Activated CD4-positive, CD25-positive, alpha-beta regulatory T cell treated with anti-CD3 and anti-CD28 coated beads, Interleukin-2, amount 50 U/mL, for 16 hours (primary cell): ENCODE measurements at places on chromosomes 7 and 10.

DNA sequence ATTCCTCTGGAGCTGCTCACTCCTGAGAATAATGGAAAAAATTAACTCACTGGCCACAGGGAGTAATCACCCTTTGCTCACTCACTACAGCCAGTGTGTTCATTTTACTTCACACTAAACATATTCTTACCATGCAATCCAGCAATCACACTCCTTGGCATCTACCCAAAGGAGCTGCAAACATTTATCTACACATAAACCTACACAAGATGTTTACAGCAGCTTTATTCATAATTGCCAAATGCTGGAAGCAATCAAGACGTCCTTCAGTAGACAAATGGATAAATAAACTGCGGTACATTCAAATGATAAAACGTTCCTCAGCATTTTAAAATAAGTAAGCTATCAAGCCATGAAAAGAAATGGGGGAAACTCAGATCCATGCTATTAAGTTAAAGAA lies 34.2 kb upstream of the POM121L12 start:
- no peak for DNase-seq

GRCh38 chr10:91743465-91743864 lies 54.8 kb upstream of the TNKS2 start:
- DNase-seq = no peak

- no peak for DNase-seq
Measured at GRCh38 chr10:86377797-86378146, 11.2 kb upstream of the GRID1 start.

- DNase-seq = no peak
Measured at GRCh38 chr10:126905776-126906703, 812 bp downstream of the DOCK1 start.

GRCh38 chr7:66725843-66726242 lies 14.7 kb upstream of the RABGEF1 start:
- no peak for DNase-seq

GRCh38 chr7:32378988-32379387 lies 111.2 kb downstream of the LSM5 start:
- no peak for DNase-seq

DNA sequence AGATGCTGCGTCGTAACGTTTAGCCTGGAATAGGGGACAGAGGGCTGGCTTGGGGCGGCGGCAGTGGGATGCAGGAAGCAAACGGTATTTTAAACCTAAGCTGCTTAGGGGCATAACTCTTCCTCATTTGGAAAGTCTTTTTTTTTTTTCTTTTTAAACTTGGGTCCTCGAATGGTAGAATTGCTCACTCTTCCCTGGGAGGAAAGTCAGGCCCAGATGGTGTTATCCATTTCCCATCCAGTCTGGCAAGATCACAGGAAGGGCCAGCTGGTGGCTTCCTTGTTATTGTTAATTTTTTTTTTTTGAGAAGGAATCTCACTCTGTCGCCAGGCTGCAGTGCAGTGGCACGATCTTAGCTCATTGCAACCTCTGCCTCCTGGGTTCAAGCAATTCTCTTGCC lies 56.6 kb downstream of the TMEM209 start:
- no peak for DNase-seq

GRCh38 chr10:110868981-110869380 lies 2.7 kb upstream of the PDCD4 start:
- no peak for DNase-seq

DNA sequence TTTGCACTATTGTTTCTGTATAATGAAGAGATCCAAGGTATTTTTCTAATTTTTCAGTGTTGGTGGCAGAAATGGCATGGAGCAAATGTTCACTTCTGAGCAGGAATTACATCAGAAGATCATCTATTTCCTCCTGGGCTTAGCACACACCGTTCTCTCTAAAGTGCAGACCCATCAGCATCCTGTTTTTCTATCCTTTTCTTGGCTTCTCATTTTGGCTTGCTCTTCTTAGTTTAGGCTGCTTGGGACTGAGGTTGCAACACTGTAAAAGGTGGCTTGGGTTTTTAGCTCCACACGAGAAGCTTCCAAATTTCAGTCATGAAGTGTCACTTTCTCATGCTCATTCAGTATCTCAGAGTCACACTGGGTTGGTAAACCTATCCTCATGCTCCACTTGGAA lies 79.9 kb upstream of the SMIM30 start:
- DNase-seq = no peak

- no peak for DNase-seq
Measured at GRCh38 chr7:134502463-134503371, 24.6 kb upstream of the AKR1B10 start.

GRCh38 chr7:121394709-121395140 lies 1.4 kb downstream of the FAM3C start:
- no peak for DNase-seq

DNA sequence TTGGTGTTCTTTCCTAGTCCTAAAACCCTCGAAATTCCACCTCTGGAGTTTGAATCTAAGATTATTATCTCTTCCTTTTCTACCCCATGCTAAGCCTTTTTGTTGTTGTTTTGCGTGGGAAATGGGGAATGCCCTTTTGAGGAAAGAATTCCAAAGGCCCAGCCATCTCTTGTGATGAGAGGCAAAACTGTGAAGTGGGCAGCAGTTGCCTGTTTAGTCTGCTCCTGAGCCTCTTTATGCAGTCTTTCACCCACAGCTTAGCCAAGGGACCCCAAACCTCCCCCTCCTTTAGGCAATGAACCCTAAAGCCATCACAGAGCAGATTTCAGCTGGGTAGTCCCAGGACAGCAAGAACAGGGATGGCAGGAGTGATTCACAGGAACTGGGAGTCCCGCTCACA lies 95.5 kb downstream of the DNMBP start:
- no peak for DNase-seq

DNA sequence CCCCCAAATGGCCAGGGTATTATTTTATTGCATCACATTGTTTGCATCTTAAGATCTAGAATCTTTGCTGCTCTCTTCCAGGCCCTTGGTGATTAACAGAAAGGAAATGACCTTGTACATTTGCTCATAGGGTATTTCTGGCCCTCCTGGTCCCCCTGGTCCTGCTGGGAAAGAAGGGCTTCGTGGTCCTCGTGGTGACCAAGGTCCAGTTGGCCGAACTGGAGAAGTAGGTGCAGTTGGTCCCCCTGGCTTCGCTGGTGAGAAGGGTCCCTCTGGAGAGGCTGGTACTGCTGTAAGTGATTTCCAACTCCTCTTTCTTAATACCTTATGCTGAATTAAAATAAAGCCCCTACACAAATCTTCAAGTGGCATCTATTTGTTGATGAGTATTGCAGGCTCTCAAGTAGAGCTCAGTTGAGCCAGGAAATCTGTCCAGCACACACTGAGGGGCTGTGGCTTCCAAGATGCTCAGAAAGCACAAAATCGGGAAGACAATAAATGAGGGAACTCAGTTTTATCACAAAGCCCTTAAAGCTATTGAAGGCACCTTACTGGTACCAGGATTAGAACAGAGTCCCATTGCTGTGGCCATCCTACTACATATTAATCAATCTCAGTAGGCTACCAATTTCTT lies 28.2 kb downstream of the COL1A2 start:
- no peak for DNase-seq

GRCh38 chr7:42432644-42433043 lies 195.6 kb upstream of the GLI3 start:
- DNase-seq = no peak

- no peak for DNase-seq
Measured at GRCh38 chr10:60384708-60385398, 4.8 kb downstream of the ANK3 start.

- no peak for DNase-seq
Measured at GRCh38 chr7:157253850-157254249, 83.0 kb upstream of the DNAJB6 start.

- DNase-seq = no peak
Measured at GRCh38 chr7:25595996-25596395, 367.7 kb upstream of the NPVF start.

- no peak for DNase-seq
Measured at GRCh38 chr10:119981826-119982225, 89.3 kb downstream of the SEC23IP start.

GRCh38 chr7:43384616-43385308 lies 198.1 kb upstream of the STK17A start:
- DNase-seq = no peak

DNA sequence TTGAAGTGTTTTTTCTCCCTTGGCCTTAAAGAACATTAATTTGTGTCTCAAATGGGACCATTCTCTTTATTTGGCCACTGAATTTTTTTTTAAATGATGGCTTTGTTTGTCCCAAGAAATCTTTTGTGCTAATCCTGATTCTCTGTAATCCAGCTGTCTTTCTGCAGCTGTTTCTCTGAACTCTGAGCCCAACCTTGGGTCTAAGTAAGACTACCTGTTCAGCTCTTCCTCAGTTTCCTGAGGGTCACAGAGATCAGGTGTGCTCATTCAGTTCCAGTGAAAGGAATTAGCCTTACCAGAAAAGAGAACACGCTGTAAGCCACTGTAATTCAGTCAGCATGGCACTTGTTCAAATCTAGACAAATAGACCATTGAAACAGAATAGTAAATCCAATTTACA lies 94.2 kb downstream of the ANKIB1 start:
- no peak for DNase-seq

DNA sequence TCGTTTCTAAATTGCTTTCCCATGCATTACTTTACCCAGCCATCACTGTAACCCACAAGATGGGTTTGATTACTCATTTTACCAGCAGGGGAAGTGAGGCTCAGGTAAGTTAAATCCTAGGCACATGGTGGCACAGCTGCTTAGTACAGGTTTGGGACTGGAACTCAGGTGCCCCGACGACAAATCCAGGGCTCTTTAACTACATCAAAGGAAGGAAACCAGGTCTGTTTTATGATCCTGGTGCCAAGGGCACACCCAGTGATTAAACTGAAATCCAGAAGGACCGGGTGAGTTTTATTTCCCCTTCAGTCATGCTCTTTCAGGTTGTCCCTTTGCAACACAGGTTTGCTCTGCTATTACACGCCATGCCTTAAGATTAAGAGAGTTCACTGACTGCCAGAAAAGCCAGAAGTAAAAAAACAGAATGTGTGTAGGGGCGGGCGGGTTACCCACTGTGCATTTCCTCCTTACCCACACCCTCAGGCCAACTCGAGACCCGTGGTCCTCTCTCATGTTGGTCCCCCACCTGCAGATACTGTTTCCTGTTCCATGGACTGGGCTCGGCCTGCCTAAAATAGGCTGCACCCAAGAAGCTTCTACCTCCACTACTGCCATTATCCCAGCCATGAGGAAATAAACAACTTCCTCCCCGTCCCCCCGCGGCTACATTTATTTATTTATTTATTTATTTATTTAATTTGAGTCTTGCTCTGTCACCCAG lies 55.1 kb upstream of the KDM7A start:
- no peak for DNase-seq

DNA sequence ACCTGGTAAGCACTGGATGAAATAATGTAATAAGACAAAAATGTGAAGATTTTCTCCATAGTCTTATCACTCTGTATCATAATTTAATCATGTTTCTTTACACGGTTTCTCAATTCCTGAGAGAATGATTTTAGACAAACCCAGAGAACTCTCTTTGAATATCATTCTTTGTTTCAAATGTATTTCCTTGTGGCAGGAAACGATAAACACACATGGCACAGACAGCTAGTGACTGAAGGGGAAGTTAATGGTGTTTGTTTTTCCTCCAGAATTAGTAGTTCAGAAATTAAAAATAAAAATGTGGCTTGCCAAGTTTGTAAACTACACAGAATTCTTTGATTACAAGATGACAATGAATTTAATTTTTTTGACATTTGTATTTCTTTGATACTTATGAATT lies 163.7 kb upstream of the PRPS1L1 start:
- DNase-seq = no peak

DNA sequence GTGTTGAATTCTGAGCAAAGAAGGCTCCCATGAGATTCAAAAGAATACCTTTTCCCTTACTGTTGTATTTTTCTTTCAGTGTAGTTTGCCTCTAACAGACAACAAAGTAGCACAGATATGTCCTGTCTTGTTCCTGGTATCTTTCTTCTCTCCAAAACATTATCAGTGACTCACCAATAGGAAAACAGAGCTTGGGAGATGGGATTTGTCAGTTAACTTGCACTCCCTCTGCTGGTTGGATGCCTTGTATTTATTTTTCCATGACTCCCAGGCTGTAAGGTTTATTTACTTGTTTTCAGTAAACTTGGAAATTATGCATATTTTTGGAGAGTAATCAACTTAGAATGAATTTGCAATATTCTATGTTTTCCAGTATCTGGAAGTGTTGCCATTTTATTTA lies 129.7 kb downstream of the SAMD9 start:
- no peak for DNase-seq

GRCh38 chr7:148699024-148699781 lies 500 bp downstream of the CUL1 start:
- DNase-seq = peak; percentile 27

DNA sequence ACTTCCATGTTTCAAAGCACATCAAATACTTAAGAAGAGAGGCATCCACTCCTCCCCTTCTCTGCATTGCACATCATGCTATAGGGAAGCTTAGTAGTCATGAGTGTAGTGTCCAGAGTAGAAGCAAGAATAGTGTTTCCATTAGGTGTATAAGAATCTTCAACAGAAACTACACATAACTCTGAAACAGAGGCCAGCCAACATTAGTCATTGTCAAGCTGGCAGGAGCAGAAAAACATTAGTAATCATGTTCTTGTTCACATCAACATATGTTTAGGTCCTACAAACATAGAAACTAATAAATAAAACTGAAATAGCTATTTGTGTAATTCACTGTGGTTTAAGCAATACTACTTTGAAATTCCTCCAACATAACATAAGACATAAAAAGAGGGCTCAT lies 370.2 kb downstream of the PPP1R3A start:
- no peak for DNase-seq

DNA sequence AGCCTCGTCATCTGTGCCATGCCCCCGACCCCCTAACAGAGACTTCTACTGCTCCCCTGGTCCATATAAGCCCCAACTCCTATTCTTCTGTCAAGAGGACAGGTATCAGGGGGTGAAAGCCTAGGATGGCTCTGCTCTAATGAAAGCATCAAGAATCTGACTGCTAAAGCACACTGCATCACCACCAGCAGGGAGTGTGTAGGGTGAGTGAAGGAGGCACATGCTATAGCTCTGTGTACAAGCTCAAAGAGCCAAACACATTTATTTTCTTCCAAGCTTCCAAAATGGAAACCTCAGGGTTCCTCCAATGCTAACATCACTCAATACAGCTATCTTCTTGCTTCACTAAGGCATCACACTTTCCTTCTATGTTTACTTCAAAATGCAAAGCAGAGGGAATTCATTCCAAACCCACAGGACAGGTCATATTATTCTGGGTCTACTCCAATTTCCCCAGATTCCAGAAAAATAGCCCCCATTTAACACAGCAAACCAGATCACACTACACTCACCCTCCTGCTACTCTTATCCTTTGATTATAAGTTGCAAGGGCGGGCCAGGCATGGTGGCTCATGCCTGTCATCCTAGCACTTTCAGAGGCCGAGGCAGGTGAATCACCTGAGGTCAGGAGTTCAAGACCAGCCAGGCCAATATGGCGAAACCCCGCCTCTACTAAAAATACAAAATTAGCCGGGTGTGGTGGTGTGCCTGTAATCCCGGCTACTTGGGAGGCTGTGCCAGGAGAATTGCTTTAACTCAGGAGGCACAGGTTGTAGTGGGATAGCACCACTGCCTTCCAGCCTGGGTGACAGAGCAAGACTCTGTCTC lies 36.6 kb downstream of the RHEB start:
- no peak for DNase-seq

- DNase-seq = no peak
Measured at GRCh38 chr7:36490419-36490830, 100.8 kb downstream of the ANLN start.

- DNase-seq = no peak
Measured at GRCh38 chr7:44561481-44561880, 12.2 kb downstream of the DDX56 start.

- DNase-seq = no peak
Measured at GRCh38 chr10:19638182-19638895, 177.9 kb upstream of the PLXDC2 start.

GRCh38 chr7:150374026-150374425 lies 5.1 kb upstream of the ZNF775 start:
- no peak for DNase-seq
